ENCODE measurements at places on chromosomes 13 and 19. TPM values are rescaled to one million over a fixed set of nuclear protein-coding genes. Genes with fewer than 3 reads are reported as not detected.

GRCh38 chr19:41575998-41576397 lies at the start of gene CEACAM21:
Gene CEACAM21, plus strand, starts transcription at chr19:41576166. Its CDS starts 109 bp downstream, at chr19:41576275.
- no peak for DNase-seq

- DNase-seq: no peak
Measured at GRCh38 chr13:61286148-61286745, 129.4 kb downstream of the PCDH20 start.

- no peak for DNase-seq
Measured at GRCh38 chr13:69496981-69497380, 610.6 kb upstream of the ATXN8OS start.

- peak; percentile 83 for DNase-seq
Measured at GRCh38 chr19:16628183-16628983, at the start of gene MED26. Gene MED26, minus strand, starts transcription at chr19:16628204. Its CDS starts 261 bp downstream, at chr19:16627943.

DNA sequence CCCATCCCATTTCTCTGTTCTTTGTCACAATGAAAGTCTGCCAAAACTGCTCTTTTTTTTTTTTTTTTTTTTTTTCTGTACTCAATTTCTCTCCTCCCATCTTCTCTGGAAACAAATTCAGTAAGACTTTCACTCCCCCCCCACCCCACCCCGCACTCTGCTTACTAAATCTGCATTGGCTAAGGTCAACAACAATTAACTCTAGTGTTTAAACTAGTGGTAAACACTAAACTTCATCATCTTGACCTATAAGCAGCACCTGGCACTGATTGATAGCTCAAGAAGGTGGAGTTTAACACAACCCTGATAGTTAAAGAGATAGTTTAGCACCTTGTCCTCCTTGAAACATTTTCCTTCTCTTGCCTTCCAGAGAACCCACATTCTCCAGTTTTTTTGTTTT lies 14.1 kb upstream of the KLF12 start:
- DNase-seq: no peak

DNA sequence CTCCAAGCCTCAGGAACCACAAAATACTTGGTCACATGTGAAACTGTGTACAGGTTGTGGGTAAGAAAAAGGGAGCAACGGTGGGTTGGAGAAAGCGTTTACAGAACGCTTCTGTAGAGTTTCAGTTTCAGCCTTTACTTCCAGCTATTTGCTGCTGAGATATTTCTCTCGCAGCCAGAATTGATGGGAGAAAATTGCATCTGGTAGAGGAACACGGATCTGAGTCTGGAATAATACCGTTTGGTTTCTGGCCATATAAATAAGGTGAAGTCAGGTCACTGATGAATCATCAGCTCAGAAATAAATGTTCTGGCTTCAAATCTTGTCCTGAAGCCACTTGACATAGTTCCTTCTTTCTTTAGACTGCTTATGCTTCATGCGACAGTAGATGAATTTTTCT lies 20.3 kb upstream of the RFC3 start:
- DNase-seq: no peak

- no peak for DNase-seq
Measured at GRCh38 chr19:48613024-48613851, 1.6 kb downstream of the FAM83E start.

- DNase-seq: no peak
Measured at GRCh38 chr19:35755131-35755549, 1.7 kb downstream of the HSPB6 start.

GRCh38 chr19:11142528-11143171 lies 12.9 kb downstream of the SPC24 start:
- peak; percentile 87 for DNase-seq

- no peak for DNase-seq
Measured at GRCh38 chr13:95226932-95227695, 74.1 kb downstream of the ABCC4 start.

GRCh38 chr19:56321254-56321988 lies 6.8 kb upstream of the ZSCAN5A start:
- DNase-seq: no peak

- no peak for DNase-seq
Measured at GRCh38 chr13:45541806-45542205, 73.7 kb downstream of the ERICH6B start.

DNA sequence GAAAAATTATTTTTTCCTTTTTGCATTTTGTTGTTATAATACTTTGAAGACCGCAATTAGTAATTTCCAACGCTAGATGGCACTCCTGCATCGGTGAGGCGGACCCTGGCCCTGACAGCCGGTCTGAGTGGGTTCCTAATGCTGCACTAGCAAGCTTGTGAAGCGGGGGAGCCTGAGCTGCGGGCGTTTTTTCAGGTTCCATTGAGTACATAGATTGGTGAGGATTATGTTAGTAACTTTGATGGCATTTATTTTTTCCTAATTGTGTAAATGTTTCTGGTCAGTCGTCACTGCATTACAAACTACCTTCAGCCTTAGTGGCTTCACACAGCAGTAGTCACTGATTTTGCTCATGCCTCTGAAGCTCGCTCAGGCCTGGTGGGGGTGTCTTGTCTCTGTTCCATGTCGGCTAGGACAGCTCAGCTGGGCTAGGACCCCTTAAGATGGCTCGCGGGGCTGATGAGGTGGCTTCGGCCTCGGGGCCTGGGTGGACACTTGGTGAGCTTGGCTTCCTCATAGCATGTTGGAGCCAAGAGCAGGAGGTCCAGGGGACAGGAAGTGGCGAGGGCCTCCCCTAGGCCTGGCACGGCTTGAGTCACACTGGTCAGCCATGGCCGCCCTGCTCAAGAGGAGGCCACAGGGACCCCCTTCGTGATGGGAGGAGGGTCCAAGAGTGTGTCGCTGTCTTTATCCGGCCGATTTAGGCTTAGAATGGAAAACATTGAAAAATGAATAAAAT lies 25.0 kb downstream of the ERCC5 start:
- DNase-seq: no peak

GRCh38 chr13:91661692-91662490 lies 263.5 kb downstream of the GPC5 start:
- no peak for DNase-seq

- no peak for DNase-seq
Measured at GRCh38 chr19:49643466-49643865, 1.5 kb downstream of the SCAF1 start.

DNA sequence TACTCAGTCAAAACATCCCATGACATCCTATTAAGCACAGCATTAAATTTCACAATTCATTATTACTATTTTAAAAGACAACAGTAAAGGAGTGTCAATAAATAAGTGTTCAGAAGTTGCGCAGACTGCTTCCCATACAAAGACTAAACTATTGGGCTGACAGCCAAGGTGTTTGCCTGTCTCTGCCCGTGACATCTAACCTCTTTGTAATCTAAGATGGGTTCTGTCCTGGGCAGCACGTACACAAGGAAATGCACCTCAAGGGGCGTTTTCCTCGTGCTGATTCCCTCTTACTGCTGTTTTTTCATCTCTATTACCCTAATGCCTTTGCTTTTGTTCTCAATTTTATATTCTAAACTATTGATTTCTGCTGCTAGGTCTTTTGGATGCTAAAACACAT lies 216.3 kb downstream of the NHLRC3 start:
- no peak for DNase-seq

DNA sequence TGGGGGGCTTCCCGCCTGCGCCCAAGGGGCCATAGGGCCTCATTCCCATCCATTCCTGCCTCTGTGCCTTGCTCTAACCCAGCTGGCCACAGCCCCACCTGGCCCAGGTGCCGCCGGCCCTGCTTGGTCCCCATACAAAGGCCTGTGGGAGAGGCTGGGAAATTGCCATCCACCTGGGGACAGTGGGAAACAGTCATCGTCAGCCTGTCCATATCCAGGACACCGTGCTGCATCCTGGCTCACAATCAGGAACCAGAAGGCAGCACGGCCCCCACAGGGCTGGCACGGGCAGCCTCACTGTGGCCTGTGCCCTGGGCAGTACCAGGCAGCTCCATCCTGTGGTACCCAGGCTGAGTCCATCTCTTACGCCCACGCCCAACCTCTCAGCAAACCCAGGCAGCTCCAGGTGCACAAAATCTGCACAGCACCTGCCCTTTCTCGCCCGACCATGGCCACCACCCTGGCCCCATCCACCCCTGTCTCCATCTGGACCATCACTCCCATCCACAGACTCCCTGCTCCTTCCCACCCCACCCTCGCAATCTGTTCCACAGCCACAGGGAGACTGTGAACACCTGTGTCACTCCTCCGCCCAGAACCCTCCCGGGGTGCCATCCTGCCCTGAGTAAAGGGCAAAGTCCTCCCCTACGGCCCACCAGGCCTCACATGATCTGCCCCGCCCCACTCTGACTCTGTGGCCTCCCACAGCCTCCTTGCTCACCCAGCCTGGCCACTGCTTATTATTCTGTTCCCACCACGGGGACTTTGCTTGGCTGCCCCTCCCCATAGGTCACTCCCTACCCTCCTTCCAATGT lies 21.1 kb upstream of the FBXO27 start:
- no peak for DNase-seq

GRCh38 chr13:44281252-44282000 lies 92.2 kb upstream of the SERP2 start:
- no peak for DNase-seq

GRCh38 chr19:18771328-18772242 lies 19.5 kb downstream of the COMP start:
- DNase-seq: no peak

DNA sequence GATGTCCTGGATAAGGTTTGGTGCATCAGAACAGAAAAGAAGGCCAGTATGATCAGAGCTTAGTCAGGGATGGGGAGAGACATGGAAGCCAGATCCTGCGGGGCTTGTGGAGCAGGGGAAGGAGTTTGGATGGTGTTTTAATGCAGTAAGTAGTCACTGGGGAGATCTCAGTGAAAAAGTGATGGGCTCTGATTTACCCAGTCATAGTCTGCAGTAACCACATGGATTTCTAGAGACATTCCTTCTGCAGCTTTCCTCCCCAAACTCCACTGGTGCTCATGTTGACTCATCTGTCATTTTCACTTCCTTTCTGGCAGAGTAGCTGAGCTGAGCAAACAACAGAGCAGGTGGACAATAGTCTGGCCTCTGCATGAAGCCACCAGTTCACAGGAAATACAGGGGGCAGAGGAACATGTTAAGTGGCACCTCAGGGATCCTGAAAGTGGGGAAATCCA lies 144.1 kb downstream of the DPF1 start:
- no peak for DNase-seq

GRCh38 chr13:99966064-99966805 lies 5.3 kb downstream of the ZIC5 start:
- no peak for DNase-seq

DNA sequence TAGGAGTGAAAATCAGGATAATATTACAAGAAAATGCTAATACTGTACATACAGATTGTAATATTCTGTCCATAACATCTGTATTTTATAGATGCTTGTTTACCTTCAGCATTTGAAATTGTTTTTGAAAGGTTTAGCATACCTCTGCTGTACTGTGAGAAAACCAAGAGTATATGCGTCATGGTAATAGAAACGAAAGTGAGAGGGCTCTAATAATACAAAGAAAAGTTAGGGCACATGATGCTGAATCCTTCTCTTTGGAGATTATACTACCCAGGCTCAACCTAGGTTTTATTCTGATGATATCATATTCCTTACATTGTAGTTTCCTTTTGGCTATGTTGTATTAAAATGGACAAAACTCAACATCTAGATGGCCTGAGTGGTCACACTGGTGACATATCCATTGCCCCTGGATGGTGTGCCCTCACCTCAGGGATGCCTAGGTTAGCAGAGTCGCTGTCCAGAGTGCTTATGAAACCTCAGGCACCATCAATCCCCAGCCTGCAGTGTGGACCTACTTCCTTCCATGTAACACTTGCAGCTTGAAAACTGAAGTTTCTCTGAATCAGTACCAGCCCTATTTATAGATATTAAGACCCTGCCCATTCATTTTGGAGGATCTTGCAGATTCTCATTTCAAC lies 253.7 kb downstream of the KCTD12 start:
- DNase-seq: no peak

DNA sequence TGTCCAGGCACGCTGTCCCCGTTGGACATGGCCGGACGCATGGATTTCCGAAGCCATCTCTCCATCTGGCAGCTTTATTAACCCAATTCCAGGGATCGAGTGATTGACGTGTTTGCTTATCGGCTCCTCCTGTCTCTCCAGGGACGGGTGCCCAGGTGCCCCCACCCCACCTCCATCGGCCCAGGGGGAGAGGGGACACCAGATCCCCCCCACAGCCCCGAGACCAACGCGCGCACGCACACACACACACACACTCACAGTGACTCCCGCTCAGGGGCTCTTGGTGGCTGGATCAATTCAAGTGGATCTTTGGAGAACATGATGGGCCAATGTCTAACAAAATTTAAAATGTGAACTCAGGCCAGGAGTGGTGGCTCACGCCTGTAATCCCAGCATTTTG lies 23.1 kb upstream of the ONECUT3 start:
- no peak for DNase-seq

GRCh38 chr19:6271251-6271650 lies 8.5 kb downstream of the MLLT1 start:
- no peak for DNase-seq

GRCh38 chr13:83765796-83766195 lies 116.5 kb downstream of the SLITRK1 start:
- no peak for DNase-seq

DNA sequence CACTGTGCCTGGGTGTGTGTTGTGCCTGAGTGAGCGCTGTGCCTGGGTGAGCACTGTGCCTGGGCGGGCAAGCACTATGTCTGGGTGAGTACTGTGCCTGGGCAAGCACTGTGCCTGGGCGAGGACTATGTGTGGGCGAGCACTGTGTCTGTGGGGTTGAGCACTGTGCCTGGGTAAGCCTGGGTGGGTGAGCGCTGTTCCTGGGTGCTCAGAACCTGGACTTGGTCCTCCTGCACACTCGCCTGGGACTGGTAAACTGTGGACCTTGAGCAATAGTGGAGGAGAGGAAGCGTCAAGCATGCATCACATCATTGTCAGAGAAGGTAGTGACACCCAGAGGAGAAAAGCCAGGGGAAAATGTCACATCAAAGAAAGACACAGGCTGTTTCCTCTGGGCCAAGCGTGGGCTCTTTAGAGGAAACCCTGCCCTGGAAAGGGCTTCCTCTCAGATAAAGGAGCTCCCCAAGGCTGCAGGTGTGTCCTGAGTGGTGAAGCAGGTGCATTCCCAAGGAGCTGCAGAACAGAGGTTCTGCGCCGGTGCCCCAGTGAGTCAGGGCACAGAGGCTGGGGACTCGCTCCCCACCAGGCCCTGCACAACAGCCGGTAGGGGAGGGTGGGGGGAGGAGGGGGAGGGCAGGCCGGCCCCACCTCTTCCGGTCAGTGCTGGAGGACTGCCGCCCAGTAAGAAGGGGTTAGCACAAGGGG lies 141.2 kb downstream of the TEX29 start:
- DNase-seq: no peak

CXCL17 gene
- total RNA-seq: not detected

DENND1C gene
- total RNA-seq: 7.6 TPM

FAM216B gene
- total RNA-seq: not detected

CBARP gene
- 0.63 TPM for total RNA-seq

SIX5 gene
- total RNA-seq: 7.6 TPM

CYP4F8 gene
- total RNA-seq: not detected

SULT2A1 gene
- total RNA-seq: not detected

OSCAR gene
- total RNA-seq: 4.4 TPM

AXL gene
- total RNA-seq: 91.3 TPM

FCAR gene
- total RNA-seq: 7.3 TPM

C1QTNF9 gene
- total RNA-seq: 0.69 TPM

KRTDAP gene
- total RNA-seq: not detected

Measured in omental fat pad (tissue), 4 donors.